ENCODE measurements at places on chromosomes 11 and 22.

- peak overlapping the region; percentile 53 for H3K4me3 ChIP-seq
- peak overlapping the region; percentile 92 for H3K27ac ChIP-seq
- no peak for DNase-seq
- peaks cover 42% of the 10 kb centered on the region for H3K4me1 ChIP-seq
Measured at GRCh38 chr11:64268893-64269539, 15.4 kb downstream of the BAD start.

GRCh38 chr11:50394017-50394416 is 361.3 kb downstream of the OR4C45 start:
- DNase-seq = no peak
- H3K27me3 ChIP-seq = no peaks in the 10 kb centered on the region
- no peak overlapping the region for H3K27ac ChIP-seq
- H3K4me3 ChIP-seq = no peak overlapping the region
- H3K36me3 ChIP-seq = no peaks in the 10 kb centered on the region
- H3K4me1 ChIP-seq = no peaks in the 10 kb centered on the region

GRCh38 chr11:120899720-120900119 is 124.2 kb upstream of the TBCEL start:
- H3K36me3 ChIP-seq = no peaks in the 10 kb centered on the region
- no peaks in the 10 kb centered on the region for H3K27me3 ChIP-seq
- peaks cover 22% of the 10 kb centered on the region for H3K4me1 ChIP-seq
- no peak for DNase-seq
- H3K4me3 ChIP-seq = no peak overlapping the region

- H3K27ac ChIP-seq = no peak overlapping the region
- DNase-seq = no peak
- no peaks in the 10 kb centered on the region for H3K27me3 ChIP-seq
- H3K4me3 ChIP-seq = no peak overlapping the region
- peaks cover 4% of the 10 kb centered on the region for H3K4me1 ChIP-seq
Measured at GRCh38 chr11:47325271-47326041, 27.0 kb downstream of the MYBPC3 start.

All from natural killer cell (primary cell).